BJ (cell line): ENCODE measurements at places on chromosomes 5 and 9.

GRCh38 chr5:138869763-138870500 lies 5.2 kb downstream of the LRRTM2 start:
- DNase-seq = no peak

DNA sequence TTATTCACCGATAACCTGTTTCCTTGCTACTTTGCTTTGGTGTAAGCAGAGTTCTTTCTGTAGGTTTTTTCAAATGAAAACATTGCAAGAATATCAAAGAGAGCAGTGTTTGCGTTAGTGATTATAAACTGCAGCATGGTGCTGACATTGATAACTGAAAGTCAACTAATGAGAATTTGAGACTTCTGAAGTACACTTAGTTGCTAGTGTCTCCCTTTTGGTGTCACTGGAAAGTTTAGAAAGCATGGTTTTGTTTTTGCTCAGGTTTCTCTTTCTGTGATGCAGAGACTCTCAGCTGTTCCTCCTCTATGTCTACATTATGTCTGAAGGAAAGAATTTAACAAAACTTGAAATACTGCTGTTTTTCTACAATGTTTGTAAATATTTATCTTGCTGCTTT lies 80.2 kb upstream of the ZNF169 start:
- no peak for DNase-seq

- DNase-seq = no peak
These were observed 24.7 kb downstream of the MAPKAP1 start for GRCh38 chr9:125682340-125682739.

GRCh38 chr5:168822745-168823281 lies 243.6 kb upstream of the PANK3 start:
- DNase-seq = no peak

DNA sequence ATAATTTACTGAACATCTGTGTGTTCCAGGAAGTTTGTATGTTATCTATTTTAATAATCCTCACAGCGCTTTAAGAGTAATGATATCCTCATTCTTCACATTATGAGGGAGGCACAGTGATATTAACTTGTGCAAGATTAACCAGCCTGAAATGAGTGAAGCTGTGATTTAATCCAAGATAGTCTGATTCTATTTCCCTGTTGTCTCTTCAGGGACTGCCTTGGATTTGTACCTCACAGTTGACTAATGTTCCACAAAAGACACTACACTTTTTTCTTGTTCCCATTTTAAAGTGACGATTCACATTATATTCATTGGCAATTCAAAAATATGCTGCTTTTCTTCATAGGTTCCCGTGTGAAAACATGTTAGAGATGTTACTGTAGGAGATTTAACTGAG lies 125.3 kb upstream of the GNA14 start:
- DNase-seq = no peak

- no peak for DNase-seq
These were observed 150.3 kb downstream of the GPBP1 start for GRCh38 chr5:57324181-57324580.

- no peak for DNase-seq
These were observed 9.8 kb upstream of the PDE8B start for GRCh38 chr5:77200663-77201062.

DNA sequence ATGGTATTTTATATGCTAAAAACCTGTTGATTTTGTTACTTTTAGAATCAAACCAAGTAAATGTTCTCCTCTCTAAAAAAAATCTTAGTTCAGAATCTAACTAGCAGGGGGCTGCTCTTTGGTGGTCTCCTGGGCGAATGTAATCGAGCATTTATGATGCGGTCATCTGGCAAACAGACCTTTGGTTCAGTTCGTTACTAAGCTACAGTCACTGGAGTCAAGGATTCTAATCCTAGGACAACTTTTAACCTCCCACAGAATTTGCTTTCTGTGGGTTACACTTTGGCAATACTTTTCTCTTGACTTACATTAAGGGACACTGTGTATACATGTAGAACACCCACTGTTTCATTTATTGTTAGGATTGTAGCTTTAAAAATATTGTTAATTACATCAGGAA lies 26.3 kb upstream of the FREM1 start:
- DNase-seq = no peak

- DNase-seq = no peak
These were observed 16.7 kb downstream of the COL15A1 start for GRCh38 chr9:98960409-98960808.

GRCh38 chr5:55159763-55160492 lies at the start of gene GPX8:
GPX8 (plus strand) TSS chr5:55160171; CDS start chr5:55160193, 22 bp downstream.
- peak; percentile 59 for DNase-seq

DNA sequence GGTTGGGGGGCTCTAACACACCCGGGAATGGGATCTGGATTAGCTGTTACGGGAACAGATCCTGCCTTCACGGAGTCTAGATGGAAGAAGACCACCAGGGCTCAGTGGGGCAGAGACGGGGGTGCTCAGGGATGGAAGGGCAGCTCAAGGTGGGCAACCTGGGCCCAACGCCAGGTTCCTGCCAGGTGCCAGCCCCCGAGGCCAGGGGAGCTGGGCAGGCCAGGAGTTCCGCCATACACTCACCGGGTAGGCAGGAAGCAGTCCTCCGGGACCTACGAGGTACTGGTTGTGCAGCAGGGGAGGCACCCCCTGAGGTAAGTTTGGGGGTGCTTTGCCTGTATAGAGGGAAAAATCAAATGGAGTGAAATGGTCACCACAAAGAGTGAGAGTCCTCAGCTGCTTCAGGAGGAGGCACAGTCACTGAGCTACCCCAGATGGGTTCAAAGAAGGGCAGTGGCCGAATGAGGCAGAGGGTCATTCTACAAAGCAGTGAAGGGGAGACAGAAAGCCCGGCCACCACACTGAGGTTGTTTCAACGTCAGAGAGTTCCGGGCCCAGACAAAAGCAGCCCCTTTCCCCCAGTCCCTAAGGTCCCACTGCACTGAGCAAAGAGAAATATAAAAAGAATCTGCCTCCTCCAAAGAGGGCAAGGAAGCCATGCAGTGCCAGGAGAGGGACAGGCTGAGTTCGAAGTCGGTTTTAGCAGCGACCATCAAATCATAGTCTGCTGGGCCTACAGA lies 110.0 kb downstream of the UBE2R2 start:
- no peak for DNase-seq

GRCh38 chr5:83973925-83974815 lies 253.5 kb upstream of the HAPLN1 start:
- no peak for DNase-seq

DNA sequence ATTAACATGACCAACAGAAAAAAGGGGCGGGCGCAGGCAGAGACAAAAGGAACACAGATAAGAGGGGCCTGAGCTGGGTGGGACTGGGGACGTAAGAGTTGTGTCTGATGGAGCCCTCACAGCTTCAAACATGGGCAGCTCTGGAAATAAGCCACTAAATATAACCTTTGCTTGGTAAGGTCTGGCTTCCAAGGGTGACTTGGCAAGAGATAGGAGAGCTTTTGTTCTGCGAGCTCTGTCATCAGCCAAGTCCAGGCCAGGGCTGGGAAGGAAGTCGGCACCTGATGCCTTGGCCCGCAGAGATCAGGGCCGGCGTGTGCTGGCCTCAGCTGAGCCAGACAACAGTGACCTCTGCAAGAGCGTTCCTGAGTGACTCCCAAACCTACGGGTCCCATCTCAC lies 11.8 kb downstream of the TRUB2 start:
- no peak for DNase-seq

DNA sequence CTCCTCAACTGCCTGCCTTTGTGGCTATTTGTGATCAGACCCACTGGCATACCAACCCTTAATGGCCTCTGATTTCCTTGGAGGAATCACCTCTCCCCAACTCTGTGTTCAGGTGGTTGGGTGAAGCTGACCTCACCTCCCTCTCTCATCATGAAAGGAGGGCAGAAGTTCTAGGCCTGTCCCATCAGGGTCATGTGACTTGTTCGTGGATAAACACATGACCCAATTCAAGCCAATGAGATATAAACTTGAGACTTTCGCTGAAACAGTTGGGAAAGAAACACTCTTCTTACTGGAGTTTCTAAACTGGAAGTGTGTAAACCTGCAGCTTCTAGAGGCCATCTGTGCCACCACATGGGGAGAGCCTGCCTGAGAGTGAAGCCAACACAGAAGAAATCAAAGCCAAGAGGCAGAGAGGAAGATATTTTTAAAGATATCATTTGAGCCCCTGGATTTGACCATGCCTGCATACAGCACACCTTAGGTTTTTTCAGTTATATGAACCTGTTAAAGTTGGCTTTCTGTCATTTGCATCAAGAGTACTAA lies 5.8 kb downstream of the GABBR2 start:
- DNase-seq = no peak

DNA sequence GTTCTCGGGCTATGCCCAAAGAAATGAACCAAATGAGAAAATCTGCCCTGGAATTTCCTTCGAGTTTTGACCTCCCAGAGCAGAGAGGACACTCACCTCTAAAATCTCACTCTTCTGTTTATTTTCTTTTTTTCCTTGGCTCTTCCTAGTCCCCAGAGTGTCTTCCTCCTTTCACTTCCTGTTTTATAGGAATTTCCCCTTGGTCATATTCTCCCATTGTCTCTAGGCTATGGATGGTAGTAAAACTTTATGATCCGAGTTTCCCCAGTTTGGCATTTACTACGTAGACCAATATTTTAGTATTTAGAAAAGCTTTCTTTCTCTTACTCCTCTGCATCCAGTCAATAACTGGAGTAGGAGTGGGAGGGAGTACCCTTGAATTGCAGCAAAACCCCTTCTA lies 354.5 kb upstream of the ZNF608 start:
- no peak for DNase-seq

- DNase-seq = no peak
These were observed 218.1 kb upstream of the TRIM32 start for GRCh38 chr9:116468793-116469527.

DNA sequence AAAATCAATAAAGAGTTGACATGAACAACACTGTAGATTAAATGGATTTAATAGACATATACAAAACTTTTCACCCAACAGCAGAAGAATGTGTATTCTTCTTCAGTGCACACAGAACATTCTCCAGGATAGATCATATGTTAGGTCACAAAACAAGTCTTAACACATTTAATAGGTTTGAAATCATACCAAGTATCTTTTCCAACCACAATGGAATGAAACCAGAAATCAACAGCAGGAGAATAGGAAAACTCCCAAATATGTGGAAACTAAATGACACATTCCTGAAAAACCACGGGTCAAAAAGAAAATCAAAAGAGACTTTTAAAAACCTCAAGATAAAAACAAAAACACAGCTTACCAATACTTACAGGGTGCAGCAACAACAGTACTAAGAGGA lies 790.1 kb upstream of the ZNF608 start:
- peak; percentile 34 for DNase-seq

DNA sequence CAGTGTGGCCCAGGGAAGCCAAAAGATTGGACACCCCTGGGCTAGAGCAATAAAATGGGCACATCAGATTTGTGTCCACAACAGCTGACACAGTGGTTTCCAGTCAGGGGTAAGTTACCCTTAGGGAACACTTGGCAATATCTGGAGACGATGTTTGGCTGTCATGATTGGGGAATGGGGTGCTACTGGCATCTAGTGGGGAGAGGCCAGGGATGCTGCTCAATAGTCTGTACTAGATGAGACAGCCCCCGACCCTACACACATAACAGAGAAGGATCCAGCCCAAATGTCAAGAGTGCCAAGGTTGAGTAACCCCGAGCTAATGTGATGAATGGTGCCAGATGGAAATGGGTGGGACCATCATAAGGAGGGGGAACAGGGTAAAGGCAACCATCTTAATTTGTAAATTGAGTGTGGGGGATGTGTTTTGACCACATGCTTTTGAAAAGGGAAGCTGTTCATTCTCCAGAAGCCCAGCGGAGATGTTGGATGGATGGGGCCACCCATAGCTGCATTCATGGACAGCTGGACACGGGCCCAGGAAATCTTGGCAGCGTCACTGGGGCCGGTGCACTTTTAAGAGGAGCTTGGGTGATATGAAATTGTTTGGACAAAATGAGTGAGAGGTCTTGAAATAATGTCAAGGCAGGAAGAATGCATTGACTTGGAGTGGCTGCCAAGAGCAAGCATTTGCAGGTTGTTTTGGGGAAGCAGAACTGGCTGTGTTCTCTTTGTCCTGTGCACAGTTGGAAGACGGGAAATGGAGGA lies 33.4 kb downstream of the SYK start:
- no peak for DNase-seq

DNA sequence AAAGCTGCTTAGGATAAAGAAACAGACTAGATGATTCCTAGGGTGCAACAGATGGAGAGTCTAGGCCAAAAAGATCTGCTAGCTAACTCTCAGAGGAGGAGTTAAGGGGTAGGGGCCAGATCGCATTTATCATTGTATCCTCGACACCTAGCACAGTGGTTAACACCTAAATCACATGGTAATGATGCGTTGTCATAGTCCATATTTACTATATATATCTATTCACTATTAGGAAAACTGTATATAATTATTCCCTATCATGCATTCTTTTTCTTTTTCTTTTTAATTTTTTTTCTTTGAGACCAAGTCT lies 92.8 kb upstream of the SLC44A1 start:
- DNase-seq = no peak

GRCh38 chr5:122908662-122909061 lies 63.2 kb downstream of the SNX24 start:
- DNase-seq = no peak

DNA sequence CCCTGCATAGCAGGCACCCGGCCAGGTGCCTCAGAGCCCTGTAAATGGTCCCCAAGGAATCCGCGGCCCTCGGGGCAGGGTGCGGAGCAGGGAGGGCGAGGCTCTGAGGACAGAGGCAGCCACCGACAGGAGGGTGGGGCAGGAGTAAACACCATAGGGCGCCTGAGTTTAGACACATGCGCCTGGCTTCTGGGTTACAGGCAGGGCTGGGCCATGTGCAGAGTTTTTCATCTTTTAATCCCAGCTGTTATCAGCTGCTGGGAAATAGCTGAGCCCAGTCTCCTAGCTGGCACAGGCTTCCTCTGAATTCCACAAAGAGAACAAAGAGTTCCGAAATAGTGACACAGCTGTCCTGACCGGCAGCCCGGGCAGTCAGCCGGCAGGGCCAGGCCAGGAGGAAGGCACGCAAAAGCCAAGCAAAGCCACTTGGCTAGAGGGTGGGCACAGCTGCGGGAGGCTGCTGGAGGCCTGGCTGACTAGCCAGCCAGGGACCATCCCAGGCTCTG lies 98.9 kb upstream of the PHYKPL start:
- DNase-seq = no peak

- no peak for DNase-seq
These were observed 4.1 kb upstream of the C5orf63 start for GRCh38 chr5:127077366-127077765.

DNA sequence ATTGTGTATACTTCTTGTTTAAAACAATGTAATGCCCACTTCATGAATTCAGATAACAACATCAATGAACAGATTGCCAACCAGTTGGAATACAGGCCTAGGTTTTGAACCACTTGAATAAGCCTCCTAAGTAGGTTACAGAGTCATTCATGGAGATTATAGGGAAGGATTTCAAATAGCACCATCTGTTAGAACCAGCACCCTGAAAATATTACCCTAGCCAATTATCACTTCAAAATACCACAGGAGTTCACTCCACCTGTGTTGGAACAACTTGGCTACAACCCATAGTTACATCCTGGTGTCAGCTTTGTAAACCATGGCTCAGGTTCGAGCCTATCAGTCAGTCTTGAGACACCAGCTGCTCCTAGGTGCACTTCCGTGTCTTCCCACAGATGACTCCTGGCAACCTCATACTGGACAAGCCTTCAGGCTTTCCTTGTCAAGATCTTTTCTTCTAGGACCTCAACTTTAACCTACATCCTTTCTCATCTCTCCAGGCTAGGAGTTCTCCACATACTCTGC lies 350.0 kb downstream of the DEPDC1B start:
- DNase-seq = no peak

- DNase-seq = no peak
These were observed 44.1 kb upstream of the STXBP1 start for GRCh38 chr9:127567730-127568617.
